ENCODE measurements at places on chromosomes 2 and 18.

DNA sequence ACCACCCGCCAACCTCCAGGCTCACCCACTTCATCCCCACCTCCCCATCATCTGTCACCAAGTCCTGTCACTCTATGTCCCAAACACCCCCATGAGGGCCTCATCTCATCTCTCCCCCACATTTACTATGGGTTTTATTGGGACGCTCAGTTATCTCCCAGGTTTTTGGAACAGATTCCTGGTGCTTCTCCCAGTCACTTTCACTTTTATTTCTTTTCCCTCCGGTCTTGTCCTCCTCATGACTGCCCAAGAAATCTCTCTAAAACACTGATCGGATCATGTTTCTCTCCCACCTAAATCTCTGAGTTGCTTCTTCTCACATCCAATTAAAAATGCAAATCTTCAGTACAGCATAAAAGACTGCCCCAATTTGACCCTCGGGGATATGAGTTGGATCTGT lies 273.1 kb downstream of the PHLPP1 start:
- no peak overlapping the region for H3K27ac ChIP-seq
- H3K36me3 ChIP-seq: no peaks in the 10 kb centered on the region
- no peak for DNase-seq
- H3K4me3 ChIP-seq: no peak overlapping the region

DNA sequence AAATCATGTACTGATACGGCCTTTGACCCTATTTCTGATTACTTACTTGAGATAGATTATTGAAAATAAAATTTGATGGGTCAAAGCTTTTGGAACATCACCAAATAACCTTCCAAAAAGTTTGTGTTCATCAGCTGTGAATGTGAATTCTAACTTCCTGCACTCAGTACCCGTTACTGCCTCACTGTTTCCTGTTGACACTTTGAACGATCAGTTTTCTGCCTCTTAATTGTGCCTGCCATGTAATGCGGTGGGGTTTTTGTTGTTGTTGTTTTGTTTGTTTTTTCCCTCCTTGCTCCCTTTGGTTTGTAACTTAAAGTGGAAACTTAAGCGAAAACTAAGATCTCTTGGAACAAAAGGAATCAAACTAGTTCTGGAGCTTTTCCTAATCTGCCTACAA lies 18.9 kb downstream of the ATG16L1 start:
- no peak overlapping the region for H3K4me3 ChIP-seq
- H3K36me3 ChIP-seq: peaks cover 32% of the 10 kb centered on the region
- H3K4me1 ChIP-seq: peaks cover 40% of the 10 kb centered on the region

DNA sequence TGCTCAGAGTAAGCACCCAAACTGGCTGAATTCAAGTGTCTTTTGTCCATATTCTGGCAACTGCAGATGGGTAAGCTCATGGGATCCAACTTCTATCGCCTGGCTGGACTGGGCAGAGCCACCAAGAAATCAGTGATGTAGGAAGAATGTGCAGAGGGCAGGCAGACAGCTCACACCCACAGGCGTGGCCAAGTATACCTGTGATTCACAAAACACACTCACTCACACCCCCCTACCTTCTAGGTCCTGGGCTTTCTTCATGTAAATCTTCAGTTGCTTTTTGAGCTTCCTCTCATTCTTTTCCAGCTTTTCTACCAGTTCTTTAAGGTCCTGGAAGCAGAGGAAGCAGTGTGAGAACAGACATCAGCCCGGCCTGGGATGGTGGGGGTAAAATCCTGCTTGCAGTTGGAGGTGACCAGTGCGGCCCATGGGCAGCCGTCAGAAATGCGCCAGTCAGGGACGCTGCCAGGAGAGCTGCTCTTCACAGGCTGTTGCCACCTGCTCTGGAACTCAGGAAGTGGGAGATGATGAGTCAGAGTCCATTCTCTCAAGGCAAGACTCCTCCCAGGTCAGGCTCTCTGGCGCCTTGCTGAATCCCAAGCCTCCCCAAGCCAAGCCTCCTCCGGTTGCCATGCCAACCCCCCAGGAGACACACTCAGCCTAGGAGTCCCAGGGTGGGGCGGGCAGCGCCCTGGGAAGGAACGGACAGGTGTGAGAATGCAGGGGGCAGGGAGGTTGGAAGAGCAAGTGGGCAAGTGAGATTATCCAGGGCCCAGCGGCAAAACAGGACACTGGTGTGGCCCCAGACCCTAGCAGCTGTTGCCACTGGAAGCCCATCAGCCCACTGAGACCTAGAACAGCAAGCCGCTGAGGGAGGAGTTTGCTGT lies 36.2 kb upstream of the ACAA2 start:
- peak; percentile 90 for DNase-seq
- no peak overlapping the region for H3K4me3 ChIP-seq
- H3K36me3 ChIP-seq: no peaks in the 10 kb centered on the region
- H3K27me3 ChIP-seq: no peaks in the 10 kb centered on the region
- peaks cover 10% of the 10 kb centered on the region for H3K4me1 ChIP-seq

DNA sequence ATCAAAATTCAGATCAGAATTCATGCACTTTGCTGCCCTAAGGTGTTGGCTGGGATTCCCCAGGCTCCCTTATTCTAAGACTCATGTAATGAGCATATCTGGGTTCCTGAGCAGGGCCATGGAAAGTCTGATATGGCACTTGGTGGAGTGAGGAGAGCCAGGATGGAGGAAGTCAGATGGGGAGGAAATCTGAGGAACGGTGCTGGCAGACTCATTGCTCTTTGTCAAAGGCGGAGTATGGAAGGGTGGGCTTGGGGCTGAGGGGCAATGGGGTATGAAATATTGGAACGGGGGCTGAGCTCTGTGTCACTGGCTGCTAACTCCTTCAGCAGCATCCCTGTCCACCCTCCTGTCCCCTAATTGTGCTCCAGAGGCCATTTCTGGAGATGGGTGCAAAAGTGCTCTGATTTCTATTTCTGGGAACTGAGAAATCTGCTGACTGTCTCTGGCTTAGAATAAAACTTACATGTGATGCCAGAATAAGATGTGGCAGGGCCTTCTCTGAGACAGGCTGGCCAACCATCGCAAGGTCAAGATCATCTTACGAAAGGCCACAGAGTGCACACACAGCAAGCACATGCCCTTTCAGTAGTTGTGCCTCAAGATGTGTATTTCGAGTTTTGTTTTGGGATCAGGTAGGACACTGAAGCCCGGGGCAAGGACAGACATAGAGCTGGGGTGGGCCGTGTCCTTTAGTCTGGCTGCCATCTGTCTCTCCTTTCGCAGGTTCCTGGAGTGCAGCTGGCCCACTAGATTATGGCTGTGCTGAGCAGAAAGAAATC lies 480.0 kb upstream of the HS6ST1 start:
- no peak overlapping the region for H3K27ac ChIP-seq
- no peaks in the 10 kb centered on the region for H3K4me1 ChIP-seq
- H3K27me3 ChIP-seq: no peaks in the 10 kb centered on the region
- DNase-seq: no peak
- no peak overlapping the region for H3K4me3 ChIP-seq

GRCh38 chr18:51154431-51155063 lies 42.9 kb downstream of the MEX3C start:
- H3K36me3 ChIP-seq: no peaks in the 10 kb centered on the region
- no peak overlapping the region for H3K27ac ChIP-seq
- no peaks in the 10 kb centered on the region for H3K4me1 ChIP-seq
- no peaks in the 10 kb centered on the region for H3K27me3 ChIP-seq

GRCh38 chr18:62885804-62886203 lies 170.5 kb downstream of the PHLPP1 start:
- H3K27ac ChIP-seq: no peak overlapping the region
- DNase-seq: no peak
- no peaks in the 10 kb centered on the region for H3K36me3 ChIP-seq
- no peaks in the 10 kb centered on the region for H3K4me1 ChIP-seq
- H3K27me3 ChIP-seq: no peaks in the 10 kb centered on the region

DNA sequence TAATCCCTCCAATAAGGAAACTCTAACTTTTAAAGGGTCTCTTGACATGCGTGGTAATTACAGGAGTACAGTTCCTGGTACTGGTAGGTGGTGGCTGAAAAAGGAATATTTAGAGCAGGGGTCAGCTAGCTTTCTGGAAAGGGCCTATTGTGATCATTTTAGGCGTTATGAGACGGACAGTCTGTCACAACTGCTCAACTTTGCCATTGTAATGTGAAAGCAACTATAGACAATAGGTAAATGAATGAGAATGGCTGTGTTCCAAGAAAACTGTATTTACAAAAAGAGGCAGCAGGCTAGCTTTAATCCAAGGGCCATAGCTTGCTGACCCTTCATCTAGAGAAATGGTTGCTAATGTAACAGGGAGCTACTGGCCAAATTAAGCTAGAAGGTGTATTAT lies 177.7 kb upstream of the LRRTM1 start:
- H3K36me3 ChIP-seq: no peaks in the 10 kb centered on the region
- no peaks in the 10 kb centered on the region for H3K4me1 ChIP-seq
- DNase-seq: no peak
- no peak overlapping the region for H3K27ac ChIP-seq

GRCh38 chr2:47798631-47799030 lies 15.7 kb downstream of the MSH6 start:
- H3K4me3 ChIP-seq: no peak overlapping the region
- no peaks in the 10 kb centered on the region for H3K27me3 ChIP-seq
- no peak overlapping the region for H3K27ac ChIP-seq
- no peak for DNase-seq
- H3K36me3 ChIP-seq: peaks cover 44% of the 10 kb centered on the region
- H3K4me1 ChIP-seq: no peaks in the 10 kb centered on the region

DNA sequence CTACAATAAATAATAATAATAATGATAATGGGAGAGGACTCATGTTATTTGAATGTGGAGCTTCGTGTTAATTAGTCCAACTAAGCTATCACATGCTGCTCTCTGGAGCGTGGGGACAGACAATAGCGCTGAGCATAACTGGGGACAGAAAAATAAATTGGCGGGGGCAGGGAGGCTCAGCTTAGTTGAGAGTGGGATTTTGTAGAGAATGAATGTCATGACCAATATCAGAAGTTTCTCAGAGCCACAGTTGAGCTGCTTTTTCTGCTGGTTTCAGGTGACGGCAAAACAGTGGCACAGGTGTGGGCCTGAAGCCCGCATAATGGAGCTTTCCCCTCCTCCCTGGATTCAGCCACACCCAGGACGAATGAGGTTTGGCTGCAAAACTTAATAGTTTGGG lies 111.1 kb upstream of the CAB39 start:
- DNase-seq: no peak
- no peak overlapping the region for H3K4me3 ChIP-seq
- H3K27ac ChIP-seq: no peak overlapping the region
- no peaks in the 10 kb centered on the region for H3K36me3 ChIP-seq
- H3K27me3 ChIP-seq: no peaks in the 10 kb centered on the region
- no peaks in the 10 kb centered on the region for H3K4me1 ChIP-seq

GRCh38 chr2:173630425-173631126 lies 275.9 kb downstream of the CDCA7 start:
- no peaks in the 10 kb centered on the region for H3K4me1 ChIP-seq
- H3K4me3 ChIP-seq: no peak overlapping the region
- no peak for DNase-seq
- no peaks in the 10 kb centered on the region for H3K27me3 ChIP-seq

DNA sequence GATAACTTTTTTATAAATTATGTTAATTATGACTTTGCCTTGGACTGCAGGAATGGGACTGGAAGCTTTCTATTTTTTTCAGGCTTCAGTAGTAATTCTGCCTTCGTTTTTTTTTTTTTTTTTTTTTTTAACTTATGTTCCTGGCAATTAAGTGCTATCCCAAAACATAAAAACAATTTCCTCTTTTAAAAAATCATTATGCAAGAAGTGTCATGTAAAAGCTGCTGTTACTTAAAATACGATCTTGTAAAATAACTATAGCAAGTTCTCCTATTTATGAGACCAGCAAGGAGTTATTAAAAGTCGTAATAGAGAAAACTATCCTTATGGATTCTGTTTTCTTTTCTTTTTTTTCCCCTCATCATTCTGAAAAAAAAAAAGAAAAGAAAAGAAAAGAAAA lies 301.6 kb upstream of the FBXO11 start:
- no peak overlapping the region for H3K27ac ChIP-seq
- no peaks in the 10 kb centered on the region for H3K36me3 ChIP-seq
- no peak overlapping the region for H3K4me3 ChIP-seq
- no peaks in the 10 kb centered on the region for H3K27me3 ChIP-seq
- no peaks in the 10 kb centered on the region for H3K4me1 ChIP-seq

DNA sequence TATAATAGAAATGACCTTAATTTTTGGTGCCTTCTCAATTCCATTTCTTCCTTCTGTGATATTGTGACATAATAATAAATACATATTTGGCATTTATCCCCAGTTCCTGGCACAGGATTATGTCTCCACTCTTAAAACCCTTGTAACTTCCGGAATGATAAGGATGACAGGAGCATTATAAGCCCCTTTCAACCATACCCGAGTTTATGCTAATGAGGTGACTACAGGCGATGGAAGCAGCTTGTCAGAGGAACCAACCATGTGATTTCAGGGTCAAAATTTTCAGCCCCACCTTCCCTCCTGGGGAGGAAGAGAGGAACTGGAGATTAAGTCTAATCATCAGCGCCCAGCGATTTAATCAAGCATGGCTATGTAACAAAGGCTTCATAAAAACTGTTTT lies 528.5 kb upstream of the CRIM1 start:
- no peak for DNase-seq
- H3K36me3 ChIP-seq: no peaks in the 10 kb centered on the region
- no peak overlapping the region for H3K4me3 ChIP-seq
- no peaks in the 10 kb centered on the region for H3K27me3 ChIP-seq

GRCh38 chr2:237223201-237223861 lies 137.6 kb downstream of the COPS8 start:
- DNase-seq: no peak
- H3K4me1 ChIP-seq: no peaks in the 10 kb centered on the region
- no peak overlapping the region for H3K4me3 ChIP-seq
- H3K27me3 ChIP-seq: no peaks in the 10 kb centered on the region
- peak overlapping the region; percentile 33 for H3K27ac ChIP-seq
- no peaks in the 10 kb centered on the region for H3K36me3 ChIP-seq

DNA sequence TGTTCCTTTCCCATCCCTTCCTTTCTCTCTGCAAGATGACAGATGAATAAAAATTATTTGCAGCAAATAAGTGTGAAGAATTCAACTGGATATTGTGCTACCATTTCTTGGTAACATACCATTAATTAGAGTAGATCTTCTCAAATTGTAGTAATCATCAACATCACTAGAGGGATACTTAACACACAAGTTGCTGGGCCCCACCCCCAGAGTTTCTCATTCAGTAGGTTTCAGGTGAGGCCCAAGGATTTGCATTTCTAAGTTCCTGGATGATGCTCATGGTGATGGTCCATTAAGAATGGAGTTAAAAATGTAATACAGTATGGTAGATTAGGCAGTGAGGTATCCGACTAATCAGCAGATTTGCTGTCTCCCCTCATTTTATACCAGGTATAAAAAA lies 594.0 kb downstream of the ERBB4 start:
- no peaks in the 10 kb centered on the region for H3K4me1 ChIP-seq
- no peak overlapping the region for H3K27ac ChIP-seq
- no peak for DNase-seq
- H3K27me3 ChIP-seq: peaks cover 4% of the 10 kb centered on the region
